ENCODE measurements at places on chromosomes 12 and 14.

DNA sequence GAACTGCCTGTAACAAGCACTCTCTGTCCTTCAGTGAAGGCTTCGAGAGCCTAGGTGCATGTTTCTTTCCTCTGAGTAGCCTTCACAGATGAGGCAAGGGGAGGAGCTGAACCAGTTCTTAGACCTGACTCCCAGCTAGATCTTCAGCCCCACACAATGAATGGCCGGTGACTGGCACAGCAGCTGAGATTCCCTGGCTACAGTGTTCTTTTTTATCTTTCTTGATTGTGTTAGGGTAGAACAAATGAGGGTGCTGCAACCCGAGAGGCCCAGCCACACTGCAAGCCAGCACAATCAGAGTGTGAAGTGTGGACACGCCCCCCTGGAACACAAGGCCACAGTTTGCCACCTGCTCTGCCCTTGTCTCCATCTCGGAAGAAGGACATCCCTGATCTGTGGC is 19.1 kb upstream of the COL2A1 start:
- no peak for DNase-seq

GRCh38 chr12:104064842-104065427 is 604 bp downstream of the HCFC2 start:
- DNase-seq, result no peak

DNA sequence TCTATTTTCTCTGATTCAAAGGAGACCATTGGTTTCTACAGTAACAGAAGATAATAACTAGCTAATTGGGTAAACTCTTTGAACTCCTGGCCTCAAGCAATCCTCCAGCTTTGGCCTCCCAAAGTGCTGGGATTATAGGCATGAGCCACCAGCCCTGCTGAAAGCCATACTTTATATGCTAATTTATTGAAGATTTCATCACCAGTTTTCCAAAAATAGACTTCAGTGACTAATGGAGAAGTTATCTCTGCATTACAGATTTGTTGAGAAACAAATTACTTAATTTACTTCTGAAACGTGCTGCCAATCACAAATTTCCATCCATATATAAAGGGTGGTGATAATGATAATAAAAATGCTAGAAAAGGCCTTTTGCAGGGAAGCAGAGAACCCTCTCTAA is 1758.1 kb upstream of the SEL1L start:
- DNase-seq, result no peak

- DNase-seq, result no peak
These were observed 249.6 kb upstream of the TBX3 start for GRCh38 chr12:114933428-114934160.

GRCh38 chr14:99841436-99842071 is 48.3 kb downstream of the EML1 start:
- DNase-seq, result no peak

DNA sequence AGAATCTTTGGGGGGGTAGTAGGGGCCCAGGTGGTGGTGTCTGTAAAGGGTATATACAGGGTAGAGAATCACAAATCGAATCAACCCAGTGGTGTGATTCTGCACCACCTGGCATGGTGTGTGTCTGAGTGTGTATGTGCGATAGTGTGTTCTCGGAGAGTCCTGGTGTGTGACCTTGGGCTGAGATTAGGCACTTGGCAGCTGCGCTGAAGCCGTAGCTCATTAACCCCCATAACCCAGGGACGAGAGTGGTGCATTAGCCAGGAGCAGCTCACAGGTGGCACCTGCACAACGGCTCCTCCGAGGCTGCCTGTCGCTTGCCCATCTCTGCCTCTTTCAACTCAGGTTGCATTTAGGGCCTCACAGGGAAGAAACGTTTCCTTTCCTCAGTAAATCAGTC is 15.6 kb upstream of the TESC start:
- no peak for DNase-seq

- no peak for DNase-seq
These were observed 169.6 kb downstream of the EGLN3 start for GRCh38 chr14:33781236-33781635.

DNA sequence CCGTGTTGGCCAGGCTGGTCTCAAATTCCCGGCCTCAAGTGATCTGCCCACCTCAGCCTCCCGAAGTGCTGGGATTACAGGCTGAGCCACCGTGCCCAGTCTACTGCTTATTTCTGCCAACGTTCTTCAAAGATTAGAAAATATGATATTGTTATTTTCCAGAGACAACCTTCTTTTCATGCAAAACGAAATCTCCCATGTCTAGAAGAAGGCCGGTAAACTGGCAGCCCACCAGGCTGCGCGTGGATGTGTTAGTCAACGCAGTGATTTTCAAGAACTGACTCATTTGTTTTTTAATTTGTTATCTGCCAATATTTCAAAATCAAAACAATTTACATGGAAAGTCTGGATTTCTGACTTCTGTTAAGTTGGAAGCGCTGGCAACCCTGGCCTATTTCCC is 169.6 kb downstream of the RIMBP2 start:
- no peak for DNase-seq

- DNase-seq, result no peak
These were observed 135.3 kb downstream of the FGD4 start for GRCh38 chr12:32534698-32535097.

- no peak for DNase-seq
These were observed 23.2 kb downstream of the BCL11B start for GRCh38 chr14:99248761-99249171.

- DNase-seq, result no peak
These were observed 28.6 kb downstream of the DDX51 start for GRCh38 chr12:132115500-132115899.

GRCh38 chr12:18045446-18045992 is 44.5 kb downstream of the RERGL start:
- no peak for DNase-seq

GRCh38 chr12:80617733-80618132 is 89.7 kb upstream of the MYF6 start:
- no peak for DNase-seq

DNA sequence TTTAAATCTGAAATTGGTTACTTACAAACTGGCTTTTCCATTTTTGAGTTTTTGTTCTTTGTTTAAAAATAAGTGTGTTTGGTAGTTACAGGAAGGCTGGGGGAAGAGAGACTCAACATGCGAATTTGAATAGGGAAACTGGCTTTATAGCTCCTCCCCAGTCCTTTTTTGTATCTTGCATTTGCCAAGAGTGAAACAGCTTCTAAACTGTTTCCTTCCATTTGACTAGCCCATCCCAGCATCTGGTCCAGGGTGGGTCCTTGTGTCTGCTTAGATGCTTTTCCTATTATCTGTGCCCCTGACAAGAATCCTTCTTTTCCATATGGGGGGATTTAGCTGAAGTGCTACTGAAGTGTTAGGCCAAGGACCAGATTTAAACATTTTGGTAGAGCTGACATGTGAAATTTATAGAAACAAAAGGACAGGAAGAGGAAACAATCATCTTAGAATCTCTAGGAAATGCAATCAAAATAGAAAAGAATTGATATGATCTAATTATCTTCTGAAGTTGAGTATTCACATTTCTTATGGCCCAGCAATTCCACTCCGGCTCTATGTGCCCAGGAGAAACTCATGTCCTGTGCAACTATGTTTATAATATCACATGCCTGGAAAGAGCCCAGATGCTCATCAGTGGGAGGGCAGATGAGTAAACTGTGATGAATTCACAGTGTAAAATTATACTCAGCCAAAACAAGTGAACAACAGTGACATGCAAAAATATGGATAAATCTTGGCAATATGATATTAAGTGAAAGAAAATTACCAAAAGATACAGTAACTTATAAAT is 7.4 kb downstream of the SMOC1 start:
- DNase-seq, result no peak

DNA sequence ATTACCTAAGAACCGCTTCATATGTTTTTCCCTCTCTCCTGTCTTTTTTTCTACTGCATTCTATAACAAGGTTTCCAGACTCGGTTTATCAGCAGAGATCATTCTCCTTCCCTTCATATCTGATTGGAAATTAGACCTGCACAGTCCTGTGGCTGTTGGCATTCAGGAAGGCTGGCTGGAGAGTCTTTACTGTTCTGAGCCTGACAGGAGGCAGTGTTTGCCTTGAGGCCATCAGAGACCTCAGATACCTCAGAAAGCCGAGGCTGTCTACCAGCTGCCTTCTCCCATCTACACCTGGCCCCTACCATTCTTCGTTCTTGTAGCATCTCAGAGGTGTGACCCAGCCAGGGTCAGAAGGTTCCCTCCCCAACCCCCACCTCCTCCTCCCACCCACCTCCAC is 182.0 kb downstream of the CAND1 start:
- no peak for DNase-seq

- DNase-seq, result no peak
These were observed 67.4 kb downstream of the PPP2R5E start for GRCh38 chr14:63475761-63476160.

DNA sequence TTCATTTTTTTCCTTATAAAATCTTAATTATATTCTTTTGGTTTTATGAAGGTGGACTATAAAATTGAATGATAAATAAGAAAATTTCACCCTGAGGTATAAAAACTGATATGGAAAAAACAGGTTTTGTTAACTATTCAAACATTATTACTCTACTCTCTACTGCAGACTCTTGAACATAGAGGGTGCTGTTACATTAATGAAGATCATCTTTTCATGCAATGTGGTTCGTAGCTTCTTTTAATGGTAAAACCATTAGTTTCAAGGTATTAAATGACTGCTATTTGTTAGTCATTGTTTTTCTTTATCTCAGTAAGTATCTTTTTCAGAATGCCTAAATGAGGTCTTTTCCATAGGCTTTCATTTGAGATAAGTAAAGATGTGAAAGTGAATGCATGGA is 510.4 kb downstream of the SLC16A7 start:
- no peak for DNase-seq

DNA sequence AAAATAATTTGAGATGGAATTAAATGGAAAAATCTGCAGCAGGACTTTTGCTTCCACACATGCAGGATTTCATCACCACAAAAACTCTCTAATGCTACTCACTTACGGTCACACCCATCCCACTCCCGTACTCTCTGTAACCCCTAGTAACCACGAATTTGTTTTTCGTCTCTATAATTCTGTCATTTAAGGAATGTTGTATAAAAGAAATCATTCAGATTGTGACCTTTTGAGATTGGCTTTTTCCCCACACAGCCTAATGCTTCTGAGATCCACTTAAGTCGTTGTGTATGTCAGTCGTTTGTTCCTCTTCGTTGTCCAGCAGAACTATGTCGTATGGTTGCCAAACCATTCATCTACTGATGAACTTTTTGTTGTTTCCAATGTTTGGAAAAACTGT is 19.8 kb upstream of the PZP start:
- DNase-seq, result no peak

- DNase-seq, result no peak
These were observed 18.1 kb downstream of the RFC5 start for GRCh38 chr12:118034429-118035189.

DNA sequence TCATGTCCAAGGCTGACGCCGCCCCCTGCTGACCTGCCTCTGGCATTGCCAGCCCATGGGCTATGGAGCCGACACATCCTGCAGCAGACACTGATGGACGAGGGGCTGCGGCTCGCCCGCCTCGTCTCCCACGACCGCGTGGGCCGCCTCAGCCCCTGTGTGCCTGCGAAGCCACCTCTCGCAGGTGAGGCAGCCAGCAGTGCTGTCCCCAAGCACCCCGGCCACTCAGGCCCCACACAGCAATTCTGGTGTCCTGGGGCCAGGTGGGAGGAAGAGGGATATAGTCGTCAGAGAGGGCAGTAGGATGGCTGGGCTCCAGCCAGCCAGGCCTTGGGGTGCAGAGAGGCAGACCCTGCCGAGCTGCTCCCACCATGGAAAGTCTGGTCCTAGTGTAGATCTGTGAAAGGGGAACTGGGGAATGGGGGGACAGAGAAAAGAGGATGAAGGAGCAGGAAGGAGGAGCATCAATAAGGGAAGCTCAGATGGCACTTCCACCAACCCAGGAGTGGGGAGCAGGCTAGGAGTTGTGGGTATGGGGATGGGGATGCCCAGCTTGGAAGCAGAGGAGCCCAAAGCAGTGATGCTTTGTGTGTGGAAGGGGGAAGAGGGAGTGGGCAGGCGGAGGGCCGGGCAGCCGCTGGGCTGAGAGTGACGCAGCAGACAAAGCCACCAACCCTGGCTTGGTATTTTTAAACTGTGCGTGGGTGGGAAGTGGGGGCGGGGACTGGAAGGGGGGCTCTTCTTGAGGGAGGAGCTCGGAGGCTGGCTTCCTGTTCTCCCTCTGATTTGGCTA is 4.7 kb downstream of the NAB2 start:
- DNase-seq, result peak; percentile 68

GRCh38 chr12:131830335-131830913 is 2.2 kb downstream of the MMP17 start:
- DNase-seq, result peak; percentile 24

- DNase-seq, result no peak
These were observed 35.0 kb downstream of the CORO1C start for GRCh38 chr12:108696111-108696995.

Measured in CD4-positive, alpha-beta T cell treated with Interleukin-12 subunit alpha and Interleukin-12 subunit beta, for 1 hour (primary cell).